ENCODE measurements at places on chromosomes 1 and 21. TPM values are rescaled to one million over a fixed set of nuclear protein-coding genes. Genes with fewer than 3 reads are reported as not detected.

Gene RASSF5
- total RNA-seq: 10.0 TPM

Gene PROX1
- 59.5 TPM for total RNA-seq

Gene PLEKHA6
- 19.8 TPM for total RNA-seq

Gene AK5
- total RNA-seq: 2.9 TPM

DNA sequence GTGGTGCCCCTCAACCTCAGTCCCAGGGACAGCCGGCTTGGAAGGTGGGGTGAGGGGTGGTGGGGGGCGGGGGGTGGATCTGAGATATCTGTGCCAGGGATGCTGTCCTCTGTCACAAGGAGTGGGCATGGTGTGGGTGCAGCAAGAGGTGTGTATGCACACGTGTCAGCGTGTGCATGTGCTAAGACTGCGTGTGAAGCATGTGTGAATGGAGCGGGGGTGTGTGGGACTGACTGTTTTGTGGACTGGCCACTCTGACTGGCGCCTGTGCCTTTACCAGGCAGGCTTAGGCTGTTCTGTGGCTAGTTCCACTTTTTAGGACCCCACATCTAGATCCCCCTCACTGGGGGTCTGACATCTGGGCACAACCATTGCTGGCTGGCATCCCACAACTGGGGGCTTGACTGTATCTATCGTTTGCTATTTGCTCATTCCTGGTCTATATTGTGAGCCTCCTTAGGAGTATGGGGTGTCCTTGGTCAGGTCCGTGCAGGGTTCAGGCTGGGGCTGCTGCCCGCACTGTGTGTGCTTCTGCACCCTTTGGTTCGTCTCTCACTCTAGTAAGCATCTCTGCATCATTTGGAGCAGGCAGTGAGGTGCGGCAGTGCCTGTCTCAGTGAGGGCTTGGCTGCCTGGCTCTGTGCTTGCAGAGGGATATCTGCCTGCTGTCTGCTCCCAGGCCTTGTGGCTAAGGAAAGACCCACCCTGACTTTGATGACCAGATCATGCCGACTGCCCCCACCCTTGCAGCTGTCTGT lies 1.9 kb downstream of the AMPD2 start:
- peak; percentile 21 for DNase-seq

GRCh38 chr1:48931506-48932192 lies 155.0 kb upstream of the BEND5 start:
- DNase-seq: peak; percentile 26

DNA sequence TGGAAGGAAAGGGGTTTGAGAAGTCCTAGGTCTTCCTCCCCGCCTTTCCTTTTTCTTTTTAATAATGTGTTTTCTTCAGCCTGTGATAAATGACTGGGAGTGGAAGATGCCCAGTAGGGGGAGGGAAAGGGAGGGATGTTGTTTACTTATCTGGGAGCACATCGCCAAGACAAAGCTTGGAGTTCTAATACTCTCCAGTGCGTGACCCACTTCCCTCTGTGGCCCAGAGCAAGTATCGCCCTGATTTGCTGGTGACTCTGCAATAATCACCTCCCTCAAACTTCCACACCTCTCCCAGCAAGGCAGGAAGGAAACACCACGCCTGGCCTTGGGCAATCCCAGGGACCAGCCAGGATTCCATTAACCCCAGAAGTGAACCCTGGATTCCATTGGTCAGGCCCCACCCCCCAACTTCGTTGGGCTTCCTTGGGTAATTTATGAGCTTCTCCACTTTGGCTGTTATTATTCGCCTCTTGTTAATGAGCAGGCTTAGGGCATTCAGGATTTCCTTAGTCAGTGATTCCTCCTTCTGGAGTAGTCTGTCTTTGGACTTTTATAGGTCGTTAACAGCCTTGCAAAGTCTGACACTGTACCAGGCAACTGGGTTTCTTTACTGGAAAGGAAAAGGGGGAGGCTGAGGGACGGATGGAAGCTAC lies 24.3 kb upstream of the GRHL3 start:
- peak; percentile 78 for DNase-seq

GRCh38 chr1:197393105-197393504 lies 125.1 kb downstream of the CRB1 start:
- DNase-seq: no peak

DNA sequence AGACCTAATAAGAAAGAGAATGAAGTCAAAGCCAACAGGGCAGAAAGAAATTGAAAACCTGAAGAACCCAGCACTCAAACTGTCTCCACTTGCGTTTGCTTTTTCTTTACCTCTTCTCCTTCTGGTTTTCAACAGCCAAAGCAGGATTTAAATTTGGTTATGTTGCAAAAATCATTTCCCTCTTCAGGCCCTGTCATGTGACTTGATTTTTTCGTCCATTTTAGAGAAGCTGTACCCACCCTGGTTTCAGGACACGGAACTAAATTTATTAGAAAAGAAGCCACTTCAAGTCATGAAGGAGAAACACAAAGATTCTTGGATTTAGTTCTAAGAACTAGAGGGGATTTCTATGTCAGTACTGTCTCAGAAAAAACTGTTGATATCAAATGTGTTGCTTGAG lies 1.0 kb upstream of the SYNJ1 start:
- DNase-seq: no peak

- DNase-seq: no peak
Observed at GRCh38 chr1:33516891-33517567, 44.6 kb downstream of the ZSCAN20 start.

DNA sequence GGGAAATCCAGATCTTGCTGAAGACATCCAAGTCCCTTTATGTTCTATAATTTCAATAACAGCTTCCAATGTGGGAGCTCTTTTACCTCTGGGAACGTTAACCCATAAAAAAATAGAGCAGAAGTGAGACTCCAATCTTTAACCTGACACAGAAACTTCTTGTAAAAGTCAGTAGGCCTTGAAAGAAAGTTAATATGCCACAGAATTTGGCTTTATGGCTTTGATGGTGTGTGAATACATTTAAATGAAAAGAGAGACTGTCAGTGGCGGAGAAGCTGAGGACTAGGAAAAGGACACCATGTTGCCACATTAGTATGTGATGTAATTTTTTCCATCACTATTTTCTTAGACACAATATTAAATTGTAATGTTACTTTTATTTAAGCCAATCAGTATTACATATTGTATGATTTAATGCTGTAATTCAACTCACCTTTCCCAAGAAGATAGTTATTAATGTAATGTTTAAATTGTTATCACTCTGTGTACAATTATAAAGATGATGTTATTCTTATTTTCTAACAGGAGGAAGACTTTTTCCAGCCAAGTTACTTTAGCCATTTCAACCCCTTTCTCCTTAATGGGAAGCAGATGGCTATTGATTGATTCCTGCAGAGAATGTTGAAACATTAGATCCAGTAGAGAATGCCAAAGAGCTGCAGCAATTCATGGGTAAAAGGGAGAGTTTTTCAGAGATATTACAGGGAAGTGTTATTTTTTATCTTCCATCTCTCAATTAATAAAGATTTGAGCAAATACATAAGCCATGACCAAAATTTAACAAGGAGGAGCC lies 17.5 kb upstream of the CLDN8 start:
- no peak for DNase-seq

DNA sequence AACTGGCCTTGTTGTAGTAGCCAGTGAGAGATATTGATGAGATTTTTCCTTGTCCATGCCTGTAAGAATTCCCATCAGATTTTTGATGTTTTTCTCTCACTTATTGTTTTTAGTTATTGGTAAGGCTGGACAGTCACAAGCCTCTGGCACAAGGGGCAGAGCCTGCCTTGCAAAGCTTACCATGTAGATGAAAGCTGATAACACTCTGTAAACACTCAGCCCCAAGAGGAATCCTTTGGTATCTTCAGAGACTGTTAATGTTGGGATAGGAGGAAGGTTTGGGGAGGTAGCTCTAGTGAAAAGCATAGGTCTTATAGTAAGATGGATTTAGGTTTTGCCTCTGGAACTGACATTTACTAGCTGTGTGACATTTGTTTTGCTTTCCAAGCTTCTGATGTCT lies 37.7 kb downstream of the MARK1 start:
- DNase-seq: no peak
